ENCODE measurements at places on chromosomes 5 and 9.

DNA sequence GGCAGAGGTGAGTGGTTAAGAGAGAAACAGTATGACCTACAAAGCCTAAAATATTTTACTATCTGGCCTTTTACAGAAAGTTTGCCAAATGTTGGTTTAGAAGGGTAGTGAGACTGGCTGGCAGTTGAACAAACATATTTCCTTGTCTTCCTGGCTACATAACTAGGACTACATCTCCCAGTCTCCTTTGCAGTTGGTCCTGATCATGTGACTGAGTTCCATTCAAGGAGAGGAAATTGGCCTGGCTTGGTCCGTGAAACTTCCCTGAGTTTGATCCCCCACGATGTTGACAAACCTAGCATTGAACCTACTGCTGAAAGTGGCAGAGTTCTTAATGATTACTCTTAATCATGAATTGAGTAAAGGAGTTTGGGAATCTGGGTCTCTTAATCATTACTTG is 280.8 kb downstream of the SLIT3 start:
- DNase-seq: no peak

GRCh38 chr9:87109851-87110250 is 162.5 kb upstream of the GAS1 start:
- DNase-seq: no peak

DNA sequence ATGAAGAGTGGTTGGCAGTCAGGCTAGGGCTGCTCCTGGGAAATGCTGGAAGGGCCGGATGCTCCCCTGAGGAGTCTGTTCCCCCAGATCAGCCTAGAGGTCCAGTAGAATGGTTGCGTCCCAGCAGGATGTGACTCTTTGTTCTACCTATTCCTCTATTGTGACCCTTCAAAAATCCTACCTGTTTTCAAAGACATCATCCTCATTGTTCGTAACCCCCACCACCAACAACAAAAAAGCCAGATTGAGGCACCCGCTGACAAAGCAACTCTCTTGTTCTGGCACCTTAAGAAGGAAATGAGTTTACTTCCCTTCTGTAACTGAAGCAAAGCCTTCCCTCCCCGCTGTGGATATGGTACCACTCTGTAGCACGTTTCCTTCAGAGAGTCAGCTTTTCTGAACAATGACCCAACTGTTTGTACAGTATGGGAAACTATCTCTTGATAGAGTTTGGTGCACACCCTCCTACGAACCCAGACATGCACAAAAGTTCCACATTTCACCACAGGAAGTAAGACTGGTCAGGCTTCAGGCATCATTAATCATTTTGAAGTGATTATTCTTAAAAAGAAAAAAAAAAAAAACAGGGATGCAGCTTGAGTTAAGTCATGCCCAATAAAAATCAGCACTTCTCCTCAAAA is 207.2 kb downstream of the ENC1 start:
- no peak for DNase-seq

GRCh38 chr9:84271531-84271900 is 69.0 kb downstream of the SLC28A3 start:
- DNase-seq: peak; percentile 81

- no peak for DNase-seq
Observed at GRCh38 chr9:72039532-72039931, 20.9 kb downstream of the C9orf57 start.

DNA sequence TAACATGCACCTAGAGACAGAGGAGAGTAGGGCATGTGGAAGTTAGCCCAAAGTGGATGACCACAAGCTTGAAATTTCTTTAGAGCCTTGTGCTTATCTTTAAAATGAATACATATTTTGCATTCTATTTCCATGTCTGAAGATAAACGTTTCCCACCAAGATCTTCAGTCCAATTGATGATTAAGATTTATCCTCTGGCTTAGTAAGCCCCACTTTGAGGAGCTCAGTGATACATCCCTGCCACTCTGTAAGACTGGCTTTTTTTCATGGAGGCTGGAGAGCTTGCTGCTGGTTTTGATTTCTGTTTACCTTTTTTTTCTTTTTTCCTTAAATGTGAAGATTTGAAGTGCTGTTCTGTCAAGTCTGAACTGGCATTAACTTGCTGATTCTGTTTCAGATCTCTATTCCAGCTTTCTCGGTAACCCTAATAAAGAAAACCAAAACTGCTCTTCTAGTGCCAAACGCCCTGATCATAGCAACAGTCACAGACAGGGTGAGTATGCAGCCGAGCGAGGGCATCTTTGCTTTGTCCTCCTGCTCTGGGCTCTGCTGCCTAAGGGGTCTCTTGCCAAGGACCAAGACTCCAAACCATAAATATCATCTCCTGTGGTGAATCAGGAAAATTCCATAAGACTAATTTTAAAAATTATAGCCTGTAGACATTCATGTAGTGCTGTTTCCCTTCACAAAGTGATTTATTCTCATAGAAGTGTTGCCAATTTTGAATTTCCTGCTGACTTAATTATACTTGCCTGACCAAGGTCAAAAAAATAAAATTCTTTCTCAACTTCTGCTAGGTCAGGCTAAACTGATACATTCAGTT is 54.3 kb downstream of the GRAMD2B start:
- no peak for DNase-seq

GRCh38 chr9:71910650-71911060 is 338 bp downstream of the ABHD17B start:
- DNase-seq: no peak

DNA sequence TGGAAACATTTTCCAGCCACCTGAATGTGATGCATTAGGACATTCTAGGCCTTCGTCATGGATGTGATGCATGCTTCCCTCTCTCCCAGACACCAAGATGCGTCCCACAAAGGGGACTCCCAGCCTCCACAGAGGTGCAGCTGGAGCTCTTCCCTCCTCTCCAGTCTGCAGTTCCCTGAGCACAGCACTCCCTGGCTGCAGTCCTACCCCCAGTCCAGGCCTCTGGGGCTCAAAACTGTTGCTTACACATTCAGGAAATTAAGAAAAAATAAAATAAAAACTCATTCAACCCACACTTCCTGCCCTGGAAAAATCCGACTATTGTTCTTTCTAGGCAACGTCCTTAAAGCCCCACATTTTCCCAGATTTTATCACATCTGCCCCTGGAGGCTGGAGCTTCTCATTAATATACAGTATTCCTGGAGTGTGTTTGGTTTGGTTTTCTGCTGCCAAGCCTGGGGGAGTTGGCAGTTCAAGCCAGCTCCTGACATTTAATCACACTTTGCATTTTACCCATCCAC is 78.4 kb upstream of the ICE1 start:
- no peak for DNase-seq

DNA sequence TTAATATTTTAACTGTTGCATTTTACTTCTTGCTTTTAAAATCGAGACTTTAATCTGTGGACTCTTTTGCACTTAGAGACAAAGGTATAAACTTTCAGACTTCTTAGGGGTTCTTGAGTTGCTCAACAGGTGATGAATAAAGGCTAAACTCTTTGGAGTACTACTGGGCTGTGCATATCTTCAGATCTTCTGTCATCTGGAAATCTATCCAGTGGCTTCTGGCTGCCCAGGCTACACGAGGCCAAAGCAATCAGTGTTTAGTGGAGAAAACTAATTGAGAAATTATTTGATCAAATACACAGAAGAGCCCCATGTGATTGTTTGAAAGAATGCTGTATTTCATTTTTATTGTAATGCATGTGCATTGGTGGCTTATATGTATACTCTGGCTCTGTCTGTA is 146.1 kb downstream of the PBX3 start:
- no peak for DNase-seq

DNA sequence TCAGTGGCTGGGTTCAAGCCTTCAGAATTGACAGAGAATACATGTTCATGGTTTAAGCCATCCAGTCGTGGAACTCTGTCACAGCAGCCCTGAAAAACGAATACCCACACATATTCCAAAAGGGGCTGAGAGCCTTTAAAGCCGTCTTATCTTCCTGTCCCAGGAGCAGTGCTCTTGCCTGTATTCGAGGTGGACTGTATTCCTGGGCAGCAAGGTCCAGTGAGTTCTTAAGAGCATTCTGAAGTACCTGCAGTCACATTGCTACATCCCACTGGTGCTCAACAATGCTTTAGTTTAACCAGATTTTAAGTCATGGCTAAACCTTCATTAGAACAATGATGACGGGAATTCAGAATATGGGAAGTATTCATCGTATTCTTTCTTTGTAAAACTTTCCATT is 380.7 kb upstream of the KLF4 start:
- no peak for DNase-seq

GRCh38 chr5:59423021-59423420 is 470.5 kb downstream of the PDE4D start:
- DNase-seq: no peak

GRCh38 chr5:172973931-172974330 is 9.6 kb upstream of the ATP6V0E1 start:
- no peak for DNase-seq

DNA sequence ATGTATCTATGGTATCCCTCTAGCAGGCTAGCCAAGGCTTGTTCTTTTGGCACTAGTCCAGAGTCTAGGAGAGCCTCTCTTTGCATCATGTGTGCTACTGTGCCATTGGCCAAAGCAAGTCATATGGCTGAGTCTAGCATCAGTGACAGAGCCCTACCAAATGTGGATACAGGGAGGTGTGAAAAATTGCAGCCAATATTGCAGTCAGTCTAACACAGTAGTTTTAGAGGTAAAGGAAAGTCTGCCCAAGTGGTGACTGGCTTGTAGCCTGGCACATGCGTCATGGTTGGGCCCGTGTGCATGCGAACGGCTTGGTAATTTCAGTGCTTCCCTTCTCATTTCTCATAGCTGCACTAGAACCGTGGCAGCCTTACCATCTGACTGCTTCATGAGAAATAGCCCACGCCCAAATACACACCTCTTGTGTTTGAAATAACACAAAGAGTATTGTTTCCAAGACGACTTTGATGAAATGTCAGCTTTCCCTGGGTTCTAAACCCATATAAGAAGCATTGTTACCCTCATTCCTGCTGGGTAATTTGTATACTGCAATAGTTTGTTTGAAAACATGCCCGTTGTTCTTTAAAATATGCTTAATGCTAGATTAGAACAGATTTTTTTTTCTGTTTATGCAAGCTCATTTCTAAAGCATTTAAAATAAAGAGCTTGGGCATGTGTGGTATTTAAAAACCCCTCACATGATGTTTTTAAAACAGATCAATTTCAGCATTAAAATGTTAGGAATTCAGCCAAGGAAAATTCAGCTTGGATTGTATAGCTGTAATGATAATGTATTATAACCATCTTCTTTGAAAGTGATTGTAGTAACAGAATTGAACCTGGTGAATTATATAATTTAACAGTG is 113.2 kb downstream of the TLE4 start:
- no peak for DNase-seq

GRCh38 chr5:13930541-13931171 is 13.8 kb downstream of the DNAH5 start:
- no peak for DNase-seq

- DNase-seq: no peak
Observed at GRCh38 chr5:179348843-179349242, 3.6 kb upstream of the ADAMTS2 start.

DNA sequence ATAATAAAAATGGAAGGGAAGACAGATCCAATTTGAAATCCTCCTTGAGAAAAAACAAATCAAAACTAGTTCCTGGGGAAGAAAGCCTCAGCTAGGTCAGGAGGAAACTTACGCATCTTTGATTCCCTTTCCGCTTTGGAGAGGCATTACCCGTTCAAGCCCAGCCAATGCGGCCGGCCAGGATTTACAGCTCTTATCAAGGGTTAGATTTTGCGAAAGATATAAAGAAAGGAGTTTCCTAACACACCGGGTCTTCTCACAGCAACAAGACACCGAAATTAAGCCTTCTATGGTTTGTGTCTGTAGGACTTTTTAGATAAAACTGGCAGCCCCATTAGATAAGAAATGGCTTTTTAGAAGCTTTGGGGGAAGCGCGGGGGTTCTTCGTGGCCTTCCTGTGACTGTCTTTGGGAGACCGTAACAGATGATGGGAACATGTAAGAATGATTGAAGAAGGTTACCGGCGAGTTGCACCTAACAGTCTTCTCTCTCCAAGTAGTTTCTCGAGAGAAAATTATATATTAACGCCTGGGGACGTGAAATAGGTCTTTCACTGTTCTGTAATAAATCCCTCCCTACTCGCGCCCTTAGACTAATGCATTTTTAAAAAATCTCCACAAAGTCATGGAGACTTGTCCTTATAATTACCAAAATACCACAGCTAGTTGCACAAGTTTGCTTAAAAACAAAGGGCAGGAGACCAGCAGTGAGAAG is 1.3 kb upstream of the ISL1 start:
- DNase-seq: peak; percentile 61

GRCh38 chr5:54969856-54970828 is 15.3 kb downstream of the ESM1 start:
- no peak for DNase-seq

- no peak for DNase-seq
Observed at GRCh38 chr5:3531320-3531986, 64.2 kb upstream of the IRX1 start.

GRCh38 chr5:10151656-10152055 is 98.0 kb downstream of the ATPSCKMT start:
- no peak for DNase-seq

DNA sequence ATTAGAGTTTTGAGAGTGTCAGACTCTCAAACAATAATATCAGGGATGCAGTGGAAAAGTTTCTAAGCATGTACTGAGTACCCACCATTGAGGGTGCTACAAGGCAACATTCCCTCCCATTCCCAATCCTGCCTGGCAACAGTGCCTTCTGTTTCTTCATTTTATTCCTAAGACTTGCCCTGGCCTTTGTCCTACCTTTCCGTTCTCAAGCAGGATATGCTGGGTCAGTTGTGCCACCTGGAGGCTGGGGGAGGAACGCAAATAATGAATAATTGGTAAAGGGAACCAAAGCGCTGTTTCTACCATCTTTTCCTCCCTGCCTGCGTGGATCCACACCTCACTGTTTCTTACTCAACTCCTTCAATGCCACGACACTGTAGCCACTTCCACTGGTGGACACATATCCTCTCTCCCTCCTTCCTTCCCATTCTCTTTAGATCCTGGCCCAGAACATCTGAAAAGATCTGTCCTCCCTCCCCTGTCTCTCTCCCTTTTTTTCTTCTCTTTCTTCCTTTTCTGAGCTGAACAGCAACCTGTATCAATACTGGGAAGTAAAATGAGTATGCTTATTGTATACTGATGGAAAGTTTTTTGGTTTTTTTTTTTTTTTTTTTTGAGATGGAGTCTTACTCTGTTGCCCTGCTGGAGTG is 149.5 kb downstream of the C9orf152 start:
- DNase-seq: peak; percentile 17

Data from NCI-H748 treated with DMSO at 0.1 percent for 48 hours (cell line).